ENCODE measurements at places on chromosomes 11 and 22.

- DNase-seq = no peak
Measured at GRCh38 chr22:23787600-23787896, 782 bp downstream of the SMARCB1 start.

GRCh38 chr11:83706566-83706965 lies 420.4 kb upstream of the CCDC90B start:
- DNase-seq = no peak

DNA sequence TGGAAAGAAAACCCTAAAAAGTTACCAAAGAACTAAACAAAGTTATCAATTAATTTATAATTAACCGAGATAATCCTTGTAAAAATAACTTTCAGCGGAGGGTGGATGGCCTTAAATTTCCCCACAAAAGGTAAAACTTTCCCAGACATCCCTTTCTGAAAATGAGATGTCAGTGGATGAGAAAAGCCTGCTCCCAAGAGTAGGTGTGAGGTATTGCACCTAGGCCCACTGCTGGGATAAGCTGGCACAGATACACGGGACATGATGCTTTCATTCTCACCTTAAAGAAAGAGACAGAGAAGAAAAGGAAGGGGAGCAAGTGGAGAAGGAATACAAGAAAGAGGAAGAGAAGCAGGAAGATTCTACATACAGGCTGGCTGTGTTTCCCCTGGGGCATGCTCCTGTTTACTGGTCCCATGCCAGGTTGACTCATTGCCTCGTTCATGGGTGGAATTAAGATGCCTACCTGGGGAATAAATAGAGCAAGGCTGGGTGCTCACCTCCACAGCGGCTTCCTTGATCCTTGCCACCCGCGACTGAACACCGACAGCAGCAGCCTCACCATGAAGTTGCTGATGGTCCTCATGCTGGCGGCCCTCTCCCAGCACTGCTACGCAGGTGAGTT lies at the start of gene SCGB2A2:
Gene SCGB2A2, plus strand, starts transcription at position 505 of the 625 bp plus-strand sequence. Its CDS starts 59 bp downstream, at position 564.
- DNase-seq = no peak

GRCh38 chr11:122772945-122773344 lies 65.4 kb upstream of the CRTAM start:
- peak; percentile 26 for DNase-seq

DNA sequence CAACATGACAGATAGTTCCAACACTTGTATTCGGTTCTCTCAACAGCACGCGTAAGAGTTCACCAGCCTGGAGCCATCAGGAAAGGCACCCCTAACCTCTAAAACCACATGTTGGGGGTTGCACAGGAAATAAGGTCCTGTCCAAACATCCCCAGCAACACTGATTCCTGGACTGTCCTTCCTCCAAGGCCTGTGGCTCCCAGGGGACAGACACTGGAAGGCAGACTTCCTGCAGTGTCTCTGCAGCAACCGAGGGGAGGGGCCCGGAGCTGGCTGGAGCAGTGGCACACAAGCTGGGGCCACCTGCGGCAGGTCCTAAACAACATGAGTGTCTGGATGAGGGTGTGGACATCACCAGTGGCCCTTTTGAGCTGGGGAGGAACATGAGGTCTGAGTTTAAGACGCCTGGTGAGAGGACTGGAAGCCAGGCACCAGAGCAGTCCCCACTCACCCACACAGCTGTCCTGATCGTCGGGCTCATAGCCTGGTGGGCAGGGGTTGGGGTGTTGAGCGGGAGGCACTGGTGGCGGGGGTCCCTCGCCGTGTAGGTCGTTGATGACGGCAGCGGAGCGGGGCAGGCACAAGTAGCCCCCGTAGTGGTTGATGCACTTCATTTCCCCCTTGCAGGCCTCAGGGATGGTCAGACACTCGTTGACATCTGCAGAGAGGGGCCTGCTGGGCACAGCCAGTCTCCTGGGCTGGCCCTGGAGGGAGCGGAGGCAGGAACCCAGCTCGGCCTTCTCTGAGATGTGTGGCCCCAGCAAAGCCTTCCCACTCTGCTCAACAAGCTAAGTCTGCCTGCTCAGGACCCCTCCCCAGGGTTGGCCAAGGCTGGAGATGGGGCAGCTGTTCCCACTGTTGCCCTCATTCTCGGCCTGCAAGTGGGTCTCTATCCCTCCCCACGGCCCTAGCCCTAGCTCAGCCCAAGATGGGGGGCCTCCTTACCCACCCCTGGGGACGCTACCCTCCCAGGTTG lies 1.6 kb downstream of the EFEMP2 start:
- DNase-seq = peak; percentile 69

DNA sequence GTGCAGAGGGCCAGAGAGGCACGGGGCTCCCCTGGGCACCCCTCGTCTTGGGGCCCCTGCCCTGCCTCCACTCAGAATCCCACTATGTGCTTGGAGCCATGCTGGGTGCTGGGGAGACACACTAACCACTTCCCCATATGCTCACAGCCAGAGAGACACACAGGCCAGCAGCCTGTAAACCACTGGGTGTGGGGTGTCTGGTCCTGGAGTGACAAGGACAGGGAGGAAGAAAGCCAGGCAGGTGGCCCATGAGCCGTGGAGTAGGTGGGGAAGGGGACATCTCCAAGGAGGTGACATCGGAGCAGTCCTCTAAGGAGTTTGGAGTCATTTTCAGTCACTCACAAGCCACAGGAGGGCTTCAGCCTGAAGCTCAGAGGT lies 58.9 kb downstream of the CDKN1C start:
- DNase-seq = peak; percentile 23
